ENCODE measurements at places on chromosomes 6 and 20.

DNA sequence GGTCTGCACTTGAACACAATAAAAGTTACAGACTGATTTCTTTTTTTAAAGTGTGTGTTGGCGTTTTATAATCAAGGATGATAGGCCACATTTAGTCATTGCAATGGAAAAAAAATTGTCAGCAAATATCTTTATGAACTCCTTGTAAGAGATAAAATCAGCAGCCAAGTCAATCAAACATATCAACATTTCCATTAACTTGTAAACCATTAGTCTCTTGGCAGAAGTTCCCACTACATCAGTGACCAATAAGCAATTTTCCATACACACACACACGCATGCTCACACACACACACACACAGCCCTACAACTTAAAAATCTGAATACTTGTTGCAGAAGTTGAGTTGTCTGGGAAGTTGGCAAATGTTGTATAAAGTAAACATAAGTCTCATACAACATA lies 315.9 kb upstream of the KCNQ5 start:
- no peak for DNase-seq

GRCh38 chr6:144405163-144405562 lies 120.0 kb downstream of the UTRN start:
- no peak for DNase-seq

GRCh38 chr20:46220455-46221207 lies 87.7 kb downstream of the CDH22 start:
- peak; percentile 75 for DNase-seq

DNA sequence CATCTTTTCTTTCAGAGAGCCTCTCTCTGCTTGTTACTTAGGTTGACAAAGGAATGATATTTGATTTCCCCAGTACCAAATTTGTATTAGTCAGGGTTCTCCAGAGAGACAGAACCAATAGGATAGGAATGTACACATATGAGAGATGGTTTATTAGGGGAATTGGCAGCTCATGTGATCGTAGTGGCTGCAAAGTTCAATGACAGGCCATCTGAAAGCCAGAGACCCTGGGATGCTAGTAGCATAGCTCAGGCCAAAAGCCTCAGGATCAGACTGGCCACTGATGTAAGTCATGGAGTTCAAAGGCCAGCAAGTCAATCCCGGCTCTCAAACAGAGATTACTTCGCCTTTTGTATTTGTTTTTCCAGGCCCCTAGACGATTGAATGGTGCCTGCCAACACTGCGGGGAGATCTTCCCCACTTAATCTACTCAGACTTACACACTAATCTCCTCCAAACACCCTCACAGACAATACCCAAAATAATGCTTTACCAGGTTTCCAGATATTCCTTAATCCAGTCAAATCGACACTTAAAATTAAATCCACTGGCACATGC lies 215.5 kb downstream of the ALDH8A1 start:
- no peak for DNase-seq

GRCh38 chr6:35183281-35183680 lies 30.5 kb upstream of the SCUBE3 start:
- DNase-seq: no peak

DNA sequence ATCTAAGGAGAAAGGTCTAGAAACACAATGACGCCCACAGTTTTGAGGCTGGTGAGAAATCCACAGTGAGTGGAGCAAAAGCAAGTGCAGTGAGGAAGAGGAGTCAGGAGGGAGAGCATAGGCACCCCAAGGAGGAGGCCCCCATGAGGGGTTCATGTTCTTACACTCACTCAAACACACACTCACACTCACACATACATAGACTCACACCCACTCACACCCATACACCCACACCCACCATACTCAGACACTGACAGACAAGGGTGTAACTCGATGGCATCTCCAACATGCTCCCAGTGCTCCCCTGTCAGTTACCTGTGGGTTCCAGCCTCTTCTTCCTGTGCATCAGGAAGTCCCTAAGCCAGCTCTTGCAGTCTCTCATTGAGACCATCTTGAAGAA lies 3.8 kb downstream of the ULBP3 start:
- DNase-seq: no peak

DNA sequence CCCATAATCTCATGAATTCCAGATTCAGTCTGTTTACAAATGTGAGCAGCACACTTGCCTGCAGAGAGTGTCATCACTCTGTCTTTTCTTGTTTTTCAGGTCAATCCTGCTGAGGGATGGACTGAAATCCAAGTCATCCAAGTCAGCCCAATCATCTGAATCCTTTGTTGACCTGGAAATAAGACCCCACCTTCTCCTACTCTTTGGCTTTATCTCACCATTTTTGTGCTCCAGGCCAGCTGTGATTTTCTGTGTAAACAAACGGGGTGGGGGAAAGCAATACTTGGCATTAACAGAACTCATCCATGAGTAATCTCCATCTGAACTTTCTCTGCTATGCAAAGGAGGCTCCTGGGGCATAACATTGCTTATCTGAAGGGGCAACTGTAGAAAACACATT lies 16.9 kb upstream of the GSTA4 start:
- no peak for DNase-seq

DNA sequence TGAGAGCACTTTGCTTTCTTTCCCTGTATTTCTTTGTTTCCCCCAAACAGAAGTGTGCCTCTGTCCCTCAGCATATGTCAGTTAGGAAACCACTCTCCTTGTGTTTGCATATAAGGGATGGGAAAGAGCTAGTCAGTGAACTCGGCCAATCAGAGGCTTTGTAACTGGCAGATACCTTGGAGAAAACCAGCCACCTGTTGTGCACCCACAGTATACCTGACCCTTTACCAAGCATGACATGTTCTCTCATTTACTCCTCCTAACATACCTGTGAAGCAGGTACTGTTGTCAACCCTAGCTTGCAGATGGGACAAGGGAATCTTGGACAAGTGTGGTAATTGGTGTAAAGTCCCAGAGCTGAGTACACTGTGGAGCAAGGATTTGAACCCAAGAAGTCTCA lies 96.1 kb upstream of the FAM8A1 start:
- DNase-seq: no peak

GRCh38 chr6:35213824-35214756 lies at the start of gene SCUBE3:
TSS of gene SCUBE3 (plus strand) at chr6:35213956. CDS start at chr6:35214419, 463 bp downstream.
- no peak for DNase-seq

DNA sequence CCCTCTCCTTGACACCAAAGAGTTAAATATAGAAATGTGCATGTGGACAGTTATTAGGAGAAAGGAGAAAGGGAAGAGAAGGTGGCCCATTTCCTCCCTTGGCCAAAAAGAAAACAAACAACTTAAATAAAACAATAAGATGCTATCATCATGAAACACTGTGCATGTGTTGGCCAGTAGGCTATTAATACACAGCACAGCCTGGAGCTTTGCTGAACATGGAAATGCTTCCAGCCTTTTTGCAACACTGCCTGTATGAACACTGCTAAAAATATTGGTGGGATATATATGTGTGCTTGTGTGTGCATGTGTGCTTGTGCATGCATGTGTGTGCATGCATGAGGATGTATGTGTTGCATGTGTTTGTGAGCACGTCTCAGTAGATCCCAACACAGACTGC lies 100.4 kb downstream of the LY86 start:
- no peak for DNase-seq

- no peak for DNase-seq
These were observed 515.1 kb upstream of the SOX4 start for GRCh38 chr6:21078497-21078896.

- no peak for DNase-seq
These were observed 159.1 kb downstream of the BCAS1 start for GRCh38 chr20:53911301-53911700.

DNA sequence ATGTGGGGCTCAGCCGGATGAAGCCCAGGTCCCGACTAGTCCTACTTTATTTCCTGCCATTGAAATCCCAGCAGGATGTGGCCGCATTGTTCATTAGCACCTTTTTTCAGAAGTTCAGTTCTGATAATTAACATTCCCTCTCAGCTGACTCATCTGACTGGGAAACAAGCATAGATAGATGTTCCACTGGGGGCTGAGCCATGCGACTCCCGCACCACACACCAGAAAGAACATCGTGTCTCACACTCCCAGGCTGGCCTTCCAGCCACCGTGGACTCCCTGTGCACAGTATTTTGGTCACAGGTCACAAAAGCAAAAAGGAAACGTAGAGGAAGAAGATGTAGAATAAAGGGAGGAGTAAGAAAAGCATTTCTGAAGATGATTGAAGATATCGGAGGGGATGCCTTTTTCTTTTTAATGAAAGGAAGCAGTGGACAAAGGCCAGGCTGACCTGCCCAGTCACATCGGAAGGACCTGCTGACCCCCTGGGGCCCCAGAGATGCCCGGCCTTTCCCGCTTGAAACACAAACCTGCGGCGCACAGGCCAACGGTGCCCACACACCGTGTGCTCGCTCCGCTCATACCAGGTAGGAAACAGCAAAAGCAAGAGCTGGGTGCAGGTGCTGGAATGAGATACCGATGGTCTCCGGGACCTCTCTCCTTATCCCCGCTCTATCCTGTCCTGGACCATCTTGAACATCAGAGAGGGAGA lies 11.8 kb downstream of the RPS6KA2 start:
- DNase-seq: no peak

- DNase-seq: no peak
These were observed 57.6 kb downstream of the ADGRG6 start for GRCh38 chr6:142359271-142359960.

DNA sequence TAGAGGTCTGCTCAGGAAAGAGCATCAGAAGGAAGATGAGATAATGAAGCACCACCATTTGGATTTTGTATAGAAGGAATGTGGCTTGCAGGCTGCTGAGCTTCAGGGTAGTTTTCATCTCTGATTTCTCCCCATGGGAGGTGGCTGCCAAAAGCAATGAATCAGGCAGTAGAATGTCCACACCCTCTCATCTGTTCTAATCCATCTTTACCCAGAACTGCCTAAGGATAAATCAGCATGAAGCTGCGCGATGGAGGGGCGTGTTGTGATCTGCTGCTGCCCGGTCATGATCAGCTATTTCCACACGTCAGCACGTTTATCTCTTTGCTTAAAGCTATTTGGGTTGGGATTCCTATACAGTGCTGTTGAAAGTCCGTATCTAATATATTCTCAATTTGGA lies 295.4 kb downstream of the FOXA2 start:
- DNase-seq: no peak

- no peak for DNase-seq
These were observed 15.6 kb downstream of the SRSF6 start for GRCh38 chr20:43473381-43473704.

- no peak for DNase-seq
These were observed 690.7 kb downstream of the DOK5 start for GRCh38 chr20:55166063-55166462.

DNA sequence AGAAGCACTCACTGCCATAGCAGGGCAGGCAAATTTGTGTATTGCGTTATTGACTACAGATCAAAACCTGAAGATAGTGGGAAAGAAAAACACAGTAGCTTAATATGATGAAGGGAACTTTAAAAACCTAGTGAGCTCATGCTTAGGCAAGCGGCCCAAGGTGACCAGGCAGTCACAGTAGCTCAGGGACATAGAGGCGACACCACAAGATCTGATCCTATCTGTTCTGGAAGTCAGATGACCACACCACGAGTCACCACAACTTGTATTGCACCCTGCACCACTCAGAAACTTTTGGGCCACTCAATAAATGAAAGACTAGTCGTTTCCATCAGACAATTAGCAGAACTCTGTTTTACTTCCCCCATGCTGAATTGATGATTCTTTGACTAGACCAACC lies 4.9 kb downstream of the CLIC5 start:
- DNase-seq: no peak

DNA sequence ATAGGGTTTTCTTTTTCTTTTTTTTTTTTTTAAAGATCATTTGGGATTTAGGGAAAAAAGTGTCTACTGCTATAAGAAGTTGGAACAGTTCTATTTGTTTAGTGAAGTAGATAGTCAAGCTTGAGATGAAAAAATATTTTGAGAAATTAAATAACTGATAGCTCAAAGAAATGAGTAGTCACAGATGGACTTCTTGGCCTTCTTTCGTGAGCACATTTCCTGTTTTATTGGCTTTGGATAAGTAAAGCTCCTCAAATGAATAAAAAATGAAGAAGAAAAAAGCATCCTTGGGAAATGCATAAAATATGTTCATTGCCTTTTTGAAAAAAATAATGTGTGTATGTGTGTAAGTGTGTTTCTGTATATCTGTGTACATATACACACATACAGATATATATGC lies 515.9 kb downstream of the GRIK2 start:
- DNase-seq: no peak

- no peak for DNase-seq
These were observed 209.4 kb upstream of the RUNX2 start for GRCh38 chr6:45118754-45119153.

- no peak for DNase-seq
These were observed 27.9 kb upstream of the HDAC2 start for GRCh38 chr6:113998811-113999210.

DNA sequence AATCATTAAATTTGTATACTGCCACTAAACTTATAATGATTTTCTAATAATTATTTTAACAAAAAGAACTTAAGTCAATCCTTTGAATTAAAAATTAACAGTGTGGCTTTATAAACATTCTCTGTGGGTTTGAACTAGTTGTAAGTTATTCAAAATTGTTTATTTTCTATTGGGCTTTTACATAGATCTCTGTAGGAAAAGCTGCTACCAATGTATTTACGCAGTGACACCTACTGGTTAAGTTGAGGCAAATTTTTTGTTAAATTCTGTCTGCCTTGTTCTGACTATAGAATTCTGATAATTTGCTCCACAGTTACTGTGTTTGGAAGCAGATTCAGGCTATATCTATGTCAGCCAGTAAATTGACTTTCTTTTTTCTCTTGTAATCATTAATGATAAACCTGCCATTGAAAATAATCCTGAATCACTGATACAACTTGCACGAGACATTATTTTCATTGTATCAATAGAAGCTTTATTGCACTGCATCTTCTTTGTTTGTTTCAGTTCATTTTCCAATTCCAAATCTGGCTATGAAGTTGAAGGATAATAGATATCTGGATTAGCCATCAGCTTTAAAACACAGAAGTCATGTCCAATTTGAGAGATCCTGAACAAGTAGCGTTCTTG lies 66.0 kb upstream of the UTRN start:
- peak; percentile 40 for DNase-seq

DNA sequence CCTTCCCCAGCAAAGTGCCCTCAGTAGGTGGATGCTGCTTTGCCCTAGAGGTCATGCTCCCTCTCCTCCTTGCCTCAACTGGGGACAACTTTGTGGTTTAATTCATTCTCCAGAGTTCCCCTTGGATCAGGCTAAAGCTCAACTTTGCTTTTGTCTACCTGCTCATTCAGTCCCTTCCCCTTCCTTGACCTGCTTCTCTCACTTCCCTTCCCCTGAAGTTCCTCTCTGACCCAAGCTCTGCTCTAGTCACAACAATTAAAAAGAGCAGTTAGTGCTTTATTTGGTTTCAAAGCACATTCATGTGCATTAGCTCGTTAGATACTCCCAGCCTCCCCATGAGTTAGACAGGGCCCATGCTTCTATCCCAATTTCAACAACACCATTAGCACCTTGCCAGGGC lies 71.3 kb downstream of the DZANK1 start:
- no peak for DNase-seq

GRCh38 chr6:100461917-100462705 lies 2.6 kb downstream of the SIM1 start:
- no peak for DNase-seq

DNA sequence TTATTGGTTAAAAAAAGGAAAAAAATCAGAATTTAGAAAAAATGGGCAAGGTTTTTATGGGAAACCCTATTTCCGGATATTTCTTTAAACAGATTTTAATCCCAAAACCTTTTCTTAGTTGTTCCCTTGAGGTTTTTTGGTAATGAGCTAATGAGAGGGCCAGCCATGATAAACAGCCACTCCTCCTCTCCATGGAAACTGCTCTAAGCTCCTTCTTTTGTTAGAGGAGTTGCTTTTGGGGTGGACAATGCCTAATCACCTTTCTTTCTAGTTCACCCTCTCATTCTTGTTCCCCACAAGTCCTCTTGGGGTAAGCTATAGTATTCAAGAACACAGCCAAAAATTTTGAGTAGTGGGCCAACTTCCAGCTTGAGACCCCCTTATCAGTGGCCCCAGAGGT lies 105.0 kb upstream of the FAM184A start:
- DNase-seq: no peak
